ENCODE measurements at places on chromosomes 6 and 20.

DNA sequence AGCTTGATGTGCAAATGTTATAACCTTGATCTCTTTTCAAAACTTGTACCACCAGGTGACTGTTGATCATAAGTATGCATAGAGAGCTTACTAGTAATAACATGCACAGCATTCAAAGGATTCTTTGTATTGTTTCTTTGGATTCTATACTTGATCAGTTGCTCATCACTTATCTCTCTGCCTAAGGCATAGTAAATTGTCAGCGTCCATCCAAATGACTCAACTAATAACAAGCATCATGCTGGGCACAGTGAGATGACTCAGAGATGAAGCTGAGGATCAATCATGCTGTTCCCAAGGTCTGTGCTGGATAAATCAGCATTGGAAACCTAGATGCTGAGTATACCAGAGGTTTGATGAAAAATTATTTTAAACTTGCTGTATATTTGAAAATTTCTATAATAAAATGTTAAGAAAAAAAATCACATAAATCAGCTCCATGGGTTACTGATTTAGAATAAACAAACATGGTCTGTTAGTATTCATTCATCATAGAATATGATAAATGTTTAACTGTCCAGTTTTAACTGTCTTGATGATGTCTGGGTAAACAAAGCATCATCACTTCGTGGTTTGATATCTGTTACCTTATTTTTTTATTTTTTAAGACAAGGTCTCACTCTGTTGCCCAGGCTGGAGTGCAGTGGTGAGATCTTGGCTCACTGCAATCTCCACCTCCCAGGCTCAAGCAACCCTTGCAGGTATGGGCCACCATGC lies 45.6 kb upstream of the SGK1 start:
- DNase-seq: no peak

DNA sequence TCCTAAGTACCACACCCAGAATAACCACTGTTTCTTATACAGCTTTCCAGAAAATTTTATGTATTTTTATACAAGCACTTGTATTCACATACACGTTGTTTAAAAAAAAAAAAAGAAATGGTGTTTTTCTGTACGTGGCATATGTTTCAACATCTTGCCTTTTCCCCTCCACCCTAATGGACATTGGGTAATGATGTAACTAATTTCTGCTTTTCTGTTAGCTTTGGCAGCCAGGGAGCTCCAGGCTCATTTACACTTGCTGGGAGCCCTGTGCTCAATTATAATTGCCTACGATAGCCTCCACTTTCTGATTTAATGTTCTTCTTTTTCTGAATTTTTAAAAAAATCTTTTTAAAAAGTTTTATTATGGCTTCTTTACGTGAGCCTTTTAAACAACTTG lies 352.4 kb downstream of the UTRN start:
- DNase-seq: no peak

GRCh38 chr6:84358581-84358980 lies 131.1 kb upstream of the CEP162 start:
- no peak for DNase-seq

DNA sequence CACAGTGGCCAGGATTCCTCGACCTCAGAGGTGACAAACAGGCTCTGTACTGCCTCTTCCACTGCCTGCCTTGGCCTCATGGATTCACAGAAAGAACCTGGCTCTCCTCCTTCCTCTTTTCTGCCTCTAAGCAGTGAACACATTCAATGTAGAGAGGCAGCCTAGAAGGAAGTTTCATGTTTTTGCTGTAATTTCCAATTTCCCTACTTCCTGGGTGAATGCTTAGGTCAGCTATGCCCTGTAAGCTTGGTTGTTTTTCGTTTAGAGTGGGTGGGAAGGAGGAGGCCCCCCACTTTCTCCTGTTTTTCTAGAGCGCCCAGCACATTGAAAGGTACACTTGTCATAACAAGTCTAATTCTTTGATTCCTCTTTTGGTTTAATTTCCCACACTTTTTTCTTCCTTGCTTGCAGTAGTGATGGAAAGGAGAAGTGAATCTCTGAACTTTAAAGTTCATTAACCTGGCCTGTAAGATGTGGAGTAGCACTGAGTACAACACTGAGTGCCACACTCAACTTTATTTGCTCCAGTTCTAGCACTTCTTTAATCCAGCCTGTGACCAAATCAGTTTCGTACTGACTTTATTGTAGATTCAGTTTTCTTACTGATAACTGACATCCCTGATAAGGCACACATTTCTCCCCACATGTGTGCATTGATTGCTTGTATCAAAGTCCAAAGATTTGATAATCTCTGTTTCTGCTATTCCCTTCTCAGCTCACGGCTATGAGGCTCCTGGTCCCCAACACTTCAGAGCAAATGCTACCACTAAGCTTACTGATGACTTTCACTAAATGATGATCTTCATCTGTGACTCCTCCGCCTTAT lies 100.0 kb upstream of the MAN1A1 start:
- DNase-seq: no peak

- DNase-seq: no peak
These were observed 19.7 kb upstream of the TM9SF4 start for GRCh38 chr20:32089637-32090362.

- no peak for DNase-seq
These were observed 80.1 kb downstream of the DLGAP4 start for GRCh38 chr20:36386236-36386635.

- DNase-seq: no peak
These were observed 261.1 kb downstream of the FNDC1 start for GRCh38 chr6:159430323-159430722.

DNA sequence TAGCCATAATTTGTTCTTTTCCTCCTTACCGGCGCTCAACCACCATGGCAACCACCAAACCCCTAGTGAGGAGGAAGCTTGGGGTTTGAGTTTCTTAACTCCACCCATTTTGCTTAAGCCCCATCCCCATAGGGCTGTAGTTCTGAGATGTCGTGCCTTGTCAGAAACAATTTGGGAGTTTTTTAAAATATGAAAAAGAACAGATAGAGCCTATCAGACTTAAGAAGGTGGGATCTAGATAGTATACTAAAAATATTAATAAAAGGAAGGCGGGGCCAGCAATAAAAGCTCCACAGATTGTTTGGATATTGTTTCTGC lies 5.6 kb downstream of the BRD2 start:
- no peak for DNase-seq

DNA sequence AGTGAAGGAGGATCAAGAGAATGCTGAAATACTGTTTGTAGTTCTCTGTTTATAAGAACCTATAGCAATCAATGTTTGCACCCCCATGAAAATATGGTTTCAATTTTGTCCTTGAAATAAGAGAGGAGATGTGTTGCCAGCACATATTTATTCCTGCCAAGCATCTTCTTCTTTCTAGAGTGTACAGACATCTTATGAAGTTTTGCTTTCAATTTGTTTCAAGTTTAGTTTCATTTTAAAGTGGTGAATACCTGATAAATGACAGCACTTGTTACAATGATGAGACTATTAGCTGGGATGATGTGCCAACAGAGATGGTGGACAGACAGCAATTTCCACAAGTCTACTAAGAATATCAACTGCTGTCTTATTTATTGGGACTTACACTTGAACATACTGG lies 39.2 kb upstream of the CENPW start:
- DNase-seq: no peak

DNA sequence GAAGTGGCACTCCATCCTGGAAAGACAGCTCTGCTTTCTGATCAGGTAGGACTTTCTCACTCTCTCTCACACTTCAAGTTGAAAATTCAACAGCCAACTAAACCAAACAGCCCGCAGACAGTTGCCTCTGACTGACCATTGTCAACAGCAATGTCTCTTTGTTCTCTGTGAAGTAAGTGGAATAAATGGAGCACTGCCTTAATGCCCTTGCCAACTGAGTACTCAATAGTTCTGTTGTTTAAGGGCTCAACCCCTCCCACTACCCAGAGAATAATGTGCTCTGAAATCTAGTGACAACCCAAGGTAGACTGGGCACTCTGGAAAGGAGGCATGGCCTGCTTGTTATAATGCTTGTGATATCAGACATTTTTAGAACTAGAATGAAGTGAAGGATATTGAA lies 16.8 kb upstream of the BCLAF1 start:
- DNase-seq: no peak

DNA sequence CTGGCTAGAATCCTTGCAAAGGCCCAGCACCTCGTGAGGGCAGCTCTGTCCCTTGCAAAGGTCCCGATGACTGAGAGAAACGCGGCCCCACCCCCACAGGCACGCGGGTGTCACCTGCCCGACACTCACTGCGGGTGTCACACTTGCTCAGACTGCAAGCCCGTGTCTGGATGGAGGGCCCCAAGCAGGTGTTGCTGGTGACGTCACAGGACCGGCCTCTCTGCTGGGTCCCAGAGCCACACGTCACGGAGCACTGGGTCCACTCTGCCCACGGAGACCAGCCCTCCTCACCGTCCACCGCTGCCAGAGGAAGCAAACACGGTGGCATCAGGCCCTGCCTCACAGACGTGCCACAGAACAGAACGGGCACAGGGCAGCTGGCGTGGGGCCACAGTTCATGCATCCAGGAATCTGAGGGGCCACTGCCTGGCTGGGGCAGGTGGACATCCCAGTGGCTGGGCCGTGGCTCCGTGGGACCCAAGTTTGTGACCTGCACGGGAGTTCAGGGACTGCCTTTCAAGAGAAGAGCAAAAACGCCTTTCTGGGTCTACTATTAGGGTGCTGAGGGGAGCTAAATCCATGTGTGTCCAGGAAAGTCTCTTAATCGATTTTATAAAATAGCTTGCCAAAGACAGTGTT lies 16.0 kb downstream of the THBS2 start:
- DNase-seq: no peak

GRCh38 chr6:161341638-161342037 lies 67.8 kb upstream of the AGPAT4 start:
- no peak for DNase-seq

- DNase-seq: no peak
These were observed 9.2 kb upstream of the C6orf141 start for GRCh38 chr6:49541210-49541724.
